ENCODE measurements at places on chromosomes 3 and 15. TPM values are rescaled to one million over a fixed set of nuclear protein-coding genes. Genes with fewer than 3 reads are reported as not detected.
A peak's percentile ranks its signal among the peaks of the same experiment; 100 is the strongest.

- H3K27me3 ChIP-seq, result no peaks in the 10 kb centered on the region
Observed at GRCh38 chr3:144437989-144438388, 466.4 kb downstream of the DIPK2A start.

- no peak for DNase-seq
- no peaks in the 10 kb centered on the region for H3K36me3 ChIP-seq
- no peaks in the 10 kb centered on the region for H3K4me1 ChIP-seq
- H3K4me3 ChIP-seq, result no peak overlapping the region
- no peaks in the 10 kb centered on the region for H3K27me3 ChIP-seq
Observed at GRCh38 chr3:184676927-184677326, 34.9 kb downstream of the MAGEF1 start.

DNA sequence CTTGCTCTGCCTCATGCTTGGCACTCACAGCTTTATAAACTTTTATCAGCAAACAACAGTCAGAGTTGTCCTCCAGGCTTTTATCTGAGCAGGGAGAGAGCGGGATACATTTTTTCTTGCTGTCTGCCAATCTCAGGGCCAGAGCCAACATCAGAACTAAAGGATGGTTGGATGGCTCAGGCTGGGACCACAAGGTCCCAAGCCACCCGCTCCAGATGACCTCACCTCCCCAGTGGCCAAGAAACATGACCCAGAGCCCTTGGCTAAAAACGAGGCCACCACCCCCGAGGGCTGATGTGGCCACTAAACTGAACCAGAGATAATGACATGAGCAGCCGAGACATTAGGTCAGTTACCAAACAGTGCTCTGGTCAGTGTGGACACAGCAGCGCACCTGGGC is 18.8 kb upstream of the SPATA12 start:
- H3K27me3 ChIP-seq, result no peaks in the 10 kb centered on the region
- H3K27ac ChIP-seq, result no peak overlapping the region
- no peaks in the 10 kb centered on the region for H3K4me1 ChIP-seq
- no peak for DNase-seq
- H3K36me3 ChIP-seq, result no peaks in the 10 kb centered on the region
- no peak overlapping the region for H3K4me3 ChIP-seq

GRCh38 chr3:127637546-127637945 is 8.6 kb downstream of the PODXL2 start:
- no peaks in the 10 kb centered on the region for H3K36me3 ChIP-seq
- H3K27me3 ChIP-seq, result peaks cover 2% of the 10 kb centered on the region
- no peaks in the 10 kb centered on the region for H3K4me1 ChIP-seq
- no peak for DNase-seq
- no peak overlapping the region for H3K4me3 ChIP-seq

DNA sequence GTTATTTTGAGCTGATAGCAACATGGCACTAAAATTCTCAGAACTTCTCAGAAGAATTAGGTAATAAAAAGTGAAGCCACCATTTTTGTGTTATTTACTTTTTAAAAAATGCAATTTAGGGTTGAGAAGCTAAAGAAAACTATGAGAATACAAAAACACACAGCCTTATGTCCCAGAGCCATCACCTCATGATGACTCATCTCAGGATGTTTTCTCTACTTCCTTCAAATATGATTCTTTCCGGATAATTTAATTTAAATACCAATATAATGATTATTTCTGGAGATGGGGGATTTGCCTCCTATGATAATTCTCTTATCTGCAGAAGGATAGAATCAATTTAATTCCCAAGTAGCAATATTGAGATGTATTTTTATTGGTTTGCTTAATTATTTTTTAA is 105.6 kb upstream of the BFSP2 start:
- H3K27me3 ChIP-seq, result no peaks in the 10 kb centered on the region
- H3K36me3 ChIP-seq, result no peaks in the 10 kb centered on the region
- peaks cover 42% of the 10 kb centered on the region for H3K4me1 ChIP-seq
- no peak overlapping the region for H3K4me3 ChIP-seq
- peak overlapping the region; percentile 22 for H3K27ac ChIP-seq
- peak; percentile 34 for DNase-seq

The PIGZ gene
- total RNA-seq, result 5.1 TPM

GRCh38 chr3:46878781-46879436 is 1.4 kb downstream of the PTH1R start:
- H3K36me3 ChIP-seq, result no peaks in the 10 kb centered on the region
- H3K4me1 ChIP-seq, result no peaks in the 10 kb centered on the region
- H3K27me3 ChIP-seq, result peaks cover 17% of the 10 kb centered on the region
- H3K4me3 ChIP-seq, result no peak overlapping the region
- no peak overlapping the region for H3K27ac ChIP-seq

DNA sequence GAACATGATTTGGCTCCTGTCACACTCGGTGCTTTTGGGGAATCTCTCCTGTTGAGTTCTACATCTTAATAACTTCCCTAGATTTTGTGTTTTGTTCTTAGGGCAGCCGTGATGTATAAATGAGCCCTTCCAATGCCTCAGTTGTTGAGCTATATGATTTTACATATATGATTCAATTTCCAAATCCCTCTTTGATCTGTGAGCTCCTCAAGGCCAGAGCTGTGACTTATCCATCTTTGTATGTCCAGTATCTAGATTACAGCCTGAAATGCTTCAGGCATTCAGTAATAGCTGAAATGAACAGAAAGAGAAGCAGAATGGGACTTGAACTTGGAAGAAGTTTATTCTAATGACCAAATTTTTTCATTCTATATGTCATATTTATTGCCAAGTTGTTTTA is 26.6 kb downstream of the CGGBP1 start:
- H3K4me1 ChIP-seq, result peaks cover 17% of the 10 kb centered on the region
- no peaks in the 10 kb centered on the region for H3K36me3 ChIP-seq
- peak overlapping the region; percentile 53 for H3K27ac ChIP-seq
- DNase-seq, result no peak

The NMNAT3 gene
- total RNA-seq, result 0.60 TPM

GRCh38 chr3:148466143-148466542 is 231.6 kb upstream of the AGTR1 start:
- peak overlapping the region; percentile 69 for H3K27ac ChIP-seq
- no peak overlapping the region for H3K4me3 ChIP-seq
- H3K36me3 ChIP-seq, result no peaks in the 10 kb centered on the region
- DNase-seq, result peak; percentile 56

DNA sequence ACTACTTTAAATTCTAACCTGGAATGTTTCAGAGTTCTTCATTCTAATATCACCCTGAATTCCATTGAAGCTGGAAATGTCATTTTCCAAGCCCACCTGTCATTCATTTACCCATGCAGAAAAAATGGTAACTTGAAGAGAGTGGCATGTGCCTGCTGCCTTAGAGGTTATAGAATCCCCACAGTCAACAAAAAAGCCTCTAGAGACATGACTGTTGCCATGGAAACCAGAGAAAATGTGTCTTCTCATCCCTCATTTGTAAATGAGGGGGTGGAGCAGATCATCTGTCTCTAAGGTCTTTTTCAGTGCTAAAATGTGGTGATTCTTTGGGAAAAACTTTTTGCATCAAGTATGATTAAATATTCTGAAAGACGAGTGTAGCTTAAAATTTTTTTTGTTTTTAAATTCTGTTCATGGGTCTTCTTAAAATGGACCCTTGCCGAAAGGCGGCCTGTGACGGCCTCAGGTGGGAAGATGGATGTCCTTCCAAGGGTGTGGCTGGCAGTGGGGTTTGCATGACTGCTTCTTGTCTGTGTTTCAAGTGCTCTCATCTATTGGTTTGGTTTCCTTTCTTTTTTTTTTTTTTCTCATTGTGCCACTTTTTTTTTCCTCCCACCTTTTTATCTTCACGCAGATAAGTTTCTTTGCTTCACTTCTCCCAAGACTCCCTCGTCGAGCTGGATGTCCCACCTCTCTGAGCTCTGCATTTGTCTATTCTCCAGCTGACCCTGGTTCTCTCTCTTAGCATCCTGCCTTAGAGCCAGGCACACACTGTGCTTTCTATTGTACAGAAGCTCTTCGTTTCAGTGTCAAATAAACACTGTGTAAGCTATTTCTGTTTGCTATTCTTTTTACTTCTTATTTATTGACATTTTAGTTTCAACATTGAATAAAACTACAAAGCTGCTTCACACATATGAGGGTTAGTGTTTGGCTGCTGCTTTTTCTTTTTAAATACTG is 23.0 kb downstream of the TPM1 start:
- peaks cover 77% of the 10 kb centered on the region for H3K36me3 ChIP-seq
- no peak for DNase-seq
- H3K4me3 ChIP-seq, result no peak overlapping the region

GRCh38 chr3:155065537-155065936 is 14.6 kb upstream of the MME start:
- H3K36me3 ChIP-seq, result no peaks in the 10 kb centered on the region
- H3K27me3 ChIP-seq, result no peaks in the 10 kb centered on the region
- peaks cover 16% of the 10 kb centered on the region for H3K4me1 ChIP-seq
- H3K27ac ChIP-seq, result no peak overlapping the region

DNA sequence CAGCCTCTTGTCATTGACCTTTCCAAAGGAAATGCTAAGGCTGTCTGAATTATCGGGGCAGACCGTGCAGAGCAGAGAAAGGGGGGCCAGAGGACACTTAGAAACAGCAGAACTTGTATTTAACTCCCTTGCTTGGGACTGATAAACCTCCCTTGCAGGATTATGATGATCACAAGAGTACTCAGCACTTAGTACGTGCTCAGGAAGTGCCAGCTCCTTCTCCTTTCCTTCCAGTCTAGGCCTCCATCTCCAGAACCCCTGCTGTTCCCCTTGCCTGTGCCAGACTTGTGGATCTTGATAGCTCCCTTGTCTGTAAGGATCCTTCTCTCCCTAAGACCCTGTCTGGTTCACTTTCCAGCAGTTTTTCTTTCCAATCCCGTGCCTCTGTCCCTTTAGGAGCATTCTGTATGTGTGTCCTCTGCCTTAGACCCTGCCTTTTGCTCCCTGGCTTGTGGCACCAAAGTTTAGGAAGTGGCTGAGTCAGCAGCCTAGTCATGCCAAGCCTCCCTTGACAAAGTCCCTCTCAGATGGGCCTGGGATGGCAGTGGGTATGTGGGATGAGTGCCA is 747 bp downstream of the SORD start:
- H3K27ac ChIP-seq, result peak overlapping the region; percentile 53
- H3K27me3 ChIP-seq, result peaks cover 2% of the 10 kb centered on the region
- H3K36me3 ChIP-seq, result no peaks in the 10 kb centered on the region
- peak overlapping the region; percentile 70 for H3K4me3 ChIP-seq
- DNase-seq, result peak; percentile 37

The CNTN6 gene
- not detected for total RNA-seq

DNA sequence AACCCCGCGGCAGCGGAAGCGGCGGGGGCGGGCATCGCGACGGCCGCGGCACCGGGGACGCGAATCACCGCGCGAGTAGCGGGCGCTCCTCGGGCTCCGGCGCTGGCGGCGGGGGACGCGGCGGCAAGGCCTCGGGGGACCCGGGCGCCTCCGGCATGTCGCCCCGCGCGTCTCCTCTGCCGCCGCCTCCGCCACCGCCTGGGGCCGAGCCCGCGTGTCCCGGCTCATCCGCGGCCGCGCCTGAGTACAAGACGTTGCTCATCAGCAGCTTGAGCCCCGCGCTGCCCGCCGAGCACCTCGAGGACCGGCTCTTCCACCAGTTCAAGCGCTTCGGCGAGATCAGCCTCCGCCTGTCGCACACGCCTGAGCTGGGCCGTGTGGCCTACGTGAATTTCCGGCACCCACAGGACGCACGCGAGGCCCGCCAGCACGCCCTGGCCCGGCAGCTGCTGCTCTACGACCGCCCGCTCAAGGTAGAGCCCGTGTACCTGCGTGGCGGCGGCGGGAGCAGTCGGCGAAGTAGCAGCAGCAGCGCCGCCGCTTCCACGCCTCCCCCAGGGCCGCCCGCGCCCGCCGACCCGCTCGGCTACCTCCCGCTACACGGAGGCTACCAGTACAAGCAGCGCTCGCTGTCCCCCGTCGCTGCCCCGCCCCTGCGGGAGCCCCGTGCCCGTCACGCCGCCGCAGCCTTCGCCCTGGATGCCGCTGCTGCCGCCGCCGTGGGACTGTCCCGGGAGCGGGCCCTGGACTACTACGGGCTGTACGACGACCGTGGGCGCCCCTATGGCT is 675 bp downstream of the RBM15B start:
- no peaks in the 10 kb centered on the region for H3K27me3 ChIP-seq
- peak; percentile 50 for DNase-seq
- H3K27ac ChIP-seq, result peak overlapping the region; percentile 50
- H3K4me1 ChIP-seq, result peaks cover 48% of the 10 kb centered on the region

- no peak for DNase-seq
- no peaks in the 10 kb centered on the region for H3K27me3 ChIP-seq
- H3K27ac ChIP-seq, result peak overlapping the region; percentile 76
- H3K4me3 ChIP-seq, result peak overlapping the region; percentile 90
- no peaks in the 10 kb centered on the region for H3K36me3 ChIP-seq
Observed at GRCh38 chr3:129317014-129317771, 38.5 kb downstream of the HMCES start.

- H3K4me3 ChIP-seq, result no peak overlapping the region
- H3K36me3 ChIP-seq, result no peaks in the 10 kb centered on the region
- H3K27me3 ChIP-seq, result no peaks in the 10 kb centered on the region
- peaks cover 9% of the 10 kb centered on the region for H3K4me1 ChIP-seq
- H3K27ac ChIP-seq, result no peak overlapping the region
Observed at GRCh38 chr3:32280262-32280910, 41.9 kb downstream of the CMTM8 start.

DNA sequence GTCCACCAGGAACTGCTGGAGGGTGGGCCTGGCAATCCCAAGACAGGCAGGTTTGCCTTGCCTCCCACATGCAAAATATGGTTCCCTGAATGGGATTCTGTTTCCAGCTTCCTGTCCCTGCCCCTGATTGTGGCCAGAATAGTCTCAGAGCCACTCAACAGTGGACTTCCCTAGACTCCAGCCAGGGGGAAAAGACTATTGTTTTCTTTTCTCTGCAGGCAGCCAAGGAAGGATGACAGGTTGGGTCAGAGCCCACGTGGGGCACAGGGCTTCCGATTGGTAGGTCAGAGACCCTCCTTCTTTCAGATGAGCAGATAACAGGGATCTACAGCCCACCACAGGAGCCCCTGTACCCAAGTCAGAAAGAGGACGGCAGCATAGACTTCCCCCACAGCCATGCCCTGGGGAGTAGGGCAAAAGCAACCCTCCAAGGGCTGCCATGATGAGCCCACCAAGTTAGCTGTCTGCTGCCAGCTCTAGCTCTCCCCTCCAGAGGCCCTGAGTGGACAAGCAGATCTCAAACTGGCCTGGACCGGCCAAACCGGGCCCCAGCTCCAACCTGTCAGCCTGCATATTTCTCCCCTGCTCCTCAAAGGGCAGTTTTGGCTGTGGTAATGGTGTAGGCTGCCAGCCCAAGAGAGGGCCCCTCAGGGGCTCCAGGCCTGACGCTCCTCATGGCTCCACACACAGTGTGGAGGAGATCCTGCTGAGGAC is 6.4 kb downstream of the TLR9 start:
- H3K27ac ChIP-seq, result peak overlapping the region; percentile 97
- H3K4me3 ChIP-seq, result no peak overlapping the region
